Gastrocnemius medialis (tissue), 4 donors: ENCODE measurements at places on chromosomes 13 and 19. TPM values are rescaled to one million over a fixed set of nuclear protein-coding genes. Genes with fewer than 3 reads are reported as not detected.
A peak's percentile ranks its signal among the peaks of the same experiment; 100 is the strongest.

GRCh38 chr13:64925284-64925683, 2304.9 kb downstream of the PCDH9 start:
- no peaks in the 10 kb centered on the region for H3K4me1 ChIP-seq
- no peaks in the 10 kb centered on the region for H3K36me3 ChIP-seq
- no peak for DNase-seq
- H3K27ac ChIP-seq: no peak overlapping the region
- no peaks in the 10 kb centered on the region for H3K27me3 ChIP-seq
- H3K4me3 ChIP-seq: no peak overlapping the region

The ZNF208 gene
- 0.15 TPM for total RNA-seq

DNA sequence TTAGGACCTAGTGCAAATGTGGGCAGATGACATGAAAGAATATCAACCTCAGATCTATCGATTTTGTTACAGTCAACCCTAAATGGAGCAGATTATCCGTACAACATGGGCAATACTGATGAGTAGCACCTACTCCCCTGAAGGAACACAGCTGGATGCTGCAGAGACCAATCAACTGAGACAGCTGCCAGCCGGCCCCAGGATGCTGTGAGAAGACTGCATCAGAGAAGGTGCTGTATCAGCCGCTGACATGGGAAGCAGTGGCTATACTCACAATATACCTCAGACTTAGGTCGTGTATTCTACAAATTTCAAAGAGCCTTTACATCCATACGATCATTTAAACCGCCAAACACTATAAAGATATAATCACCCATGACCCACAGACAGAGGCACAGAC, 95.9 kb upstream of the FNDC3A start:
- H3K27me3 ChIP-seq: no peaks in the 10 kb centered on the region
- no peaks in the 10 kb centered on the region for H3K4me1 ChIP-seq
- no peak overlapping the region for H3K27ac ChIP-seq

DNA sequence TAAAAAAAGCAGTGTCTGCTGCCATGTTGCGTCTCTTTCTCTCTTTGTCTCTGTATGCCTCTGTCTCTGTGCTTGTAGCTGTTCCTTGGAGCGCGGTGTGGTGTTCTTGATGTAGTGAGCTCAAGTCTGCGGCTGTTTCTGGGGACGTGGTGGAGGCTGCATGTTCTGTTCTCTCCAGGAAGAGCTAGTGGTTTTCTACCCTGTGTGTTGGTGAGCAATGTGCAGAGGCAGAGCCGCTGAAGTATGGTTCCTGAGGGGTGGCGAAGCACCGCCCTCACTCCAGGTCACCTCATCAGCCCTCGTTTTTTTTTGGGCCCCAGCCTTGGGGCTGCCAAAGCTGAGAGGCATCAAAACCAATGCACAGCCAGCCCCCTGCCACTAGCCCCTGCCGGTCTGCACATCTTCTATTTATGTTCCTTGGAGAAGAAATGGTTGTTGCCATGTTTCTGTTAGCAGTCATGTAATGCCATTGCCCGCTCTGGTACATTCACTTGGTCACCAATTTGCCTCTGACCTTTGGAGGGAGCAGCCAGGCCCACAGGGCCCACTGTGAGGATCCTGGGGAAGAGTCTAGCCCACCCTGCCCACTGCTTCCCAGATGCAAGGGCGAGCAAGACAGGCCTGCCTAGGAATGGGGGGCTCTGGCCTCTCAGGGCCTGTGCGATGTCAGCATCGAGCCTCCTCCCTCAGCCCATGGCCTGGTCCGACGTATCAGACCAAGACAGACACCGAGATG, 7.2 kb downstream of the HNRNPL start:
- no peak for DNase-seq
- peaks cover 100% of the 10 kb centered on the region for H3K36me3 ChIP-seq
- H3K27me3 ChIP-seq: no peaks in the 10 kb centered on the region
- H3K27ac ChIP-seq: peak overlapping the region; percentile 97
- H3K4me3 ChIP-seq: no peak overlapping the region

DNA sequence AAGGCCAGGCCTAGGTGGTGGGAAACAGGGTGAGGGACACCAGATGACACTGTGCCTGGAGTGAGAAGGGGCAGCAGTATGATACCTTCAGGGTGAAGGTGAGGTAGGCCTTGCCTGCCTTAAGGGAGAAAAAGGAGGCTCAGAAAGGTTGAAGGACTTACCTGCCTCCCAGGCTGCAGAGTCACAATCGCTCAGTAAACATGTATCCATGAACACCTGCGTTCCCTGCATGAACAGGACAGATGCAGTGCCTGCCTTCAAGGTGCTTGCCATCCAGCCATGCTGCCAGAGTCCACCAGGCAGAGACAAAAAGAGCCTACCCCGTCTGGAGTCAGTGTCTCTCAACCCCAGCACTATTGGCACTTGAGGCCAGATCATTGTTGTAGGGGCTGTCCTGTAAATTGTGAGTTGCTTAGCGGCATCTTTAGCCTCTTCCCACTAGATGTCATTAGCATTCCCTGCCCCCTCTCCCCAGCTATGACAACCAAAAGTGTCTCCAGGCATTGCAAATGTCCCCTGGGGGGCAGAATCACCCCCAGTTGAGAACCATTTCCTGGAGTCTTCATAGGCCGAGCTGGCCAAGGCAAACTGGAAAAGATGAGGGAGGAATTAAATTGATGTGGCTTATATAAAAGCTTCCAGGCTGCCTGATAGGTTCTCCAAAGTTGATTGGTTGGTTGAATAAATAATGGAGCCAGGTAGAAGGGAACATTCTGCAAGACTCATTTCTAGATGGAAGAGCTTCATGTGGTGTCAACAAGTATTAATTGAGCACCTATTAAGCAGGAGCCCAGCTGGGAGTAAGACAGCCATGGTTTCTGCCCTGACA, 1.7 kb downstream of the MAP3K10 start:
- H3K4me3 ChIP-seq: peak overlapping the region; percentile 100
- no peak for DNase-seq
- no peak overlapping the region for H3K27ac ChIP-seq
- H3K4me1 ChIP-seq: peaks cover 19% of the 10 kb centered on the region
- H3K27me3 ChIP-seq: no peaks in the 10 kb centered on the region

DNA sequence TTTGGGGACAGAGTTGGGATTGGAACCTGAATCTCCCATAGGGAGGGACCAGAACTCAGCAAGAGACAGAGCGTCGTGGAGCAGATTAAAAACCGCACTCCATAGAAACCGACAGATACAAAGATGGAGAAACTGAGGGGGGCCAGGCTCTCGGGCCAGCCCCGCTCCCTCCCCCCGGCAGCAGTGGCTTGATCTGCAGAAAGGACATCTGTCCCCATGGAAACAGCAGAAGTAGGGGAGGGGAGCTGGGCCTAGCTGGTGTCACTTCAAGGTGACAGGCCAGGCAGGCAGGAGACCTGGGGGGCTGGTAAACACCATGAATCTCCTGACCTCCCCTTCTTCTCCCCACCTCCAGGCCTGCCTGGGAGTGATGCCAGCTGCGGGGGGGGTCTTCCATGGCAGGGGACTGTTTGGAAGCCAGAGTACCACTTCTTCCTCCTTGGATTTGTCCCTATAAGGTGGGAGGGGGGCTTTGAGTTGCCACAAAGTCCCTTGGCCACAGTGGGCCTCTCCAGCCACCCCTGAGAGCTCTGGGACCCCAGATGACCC, 10.9 kb downstream of the TMIGD2 start:
- H3K4me1 ChIP-seq: no peaks in the 10 kb centered on the region
- no peak overlapping the region for H3K27ac ChIP-seq
- no peaks in the 10 kb centered on the region for H3K36me3 ChIP-seq
- DNase-seq: no peak

- no peak for DNase-seq
- H3K4me3 ChIP-seq: no peak overlapping the region
- H3K4me1 ChIP-seq: no peaks in the 10 kb centered on the region
- no peaks in the 10 kb centered on the region for H3K36me3 ChIP-seq
- H3K27ac ChIP-seq: no peak overlapping the region
These were observed 59.6 kb downstream of the DCT start for GRCh38 chr13:94419925-94420305.

The ZNF492 gene
- total RNA-seq: not detected

The RYR1 gene
- 667 TPM for total RNA-seq

DNA sequence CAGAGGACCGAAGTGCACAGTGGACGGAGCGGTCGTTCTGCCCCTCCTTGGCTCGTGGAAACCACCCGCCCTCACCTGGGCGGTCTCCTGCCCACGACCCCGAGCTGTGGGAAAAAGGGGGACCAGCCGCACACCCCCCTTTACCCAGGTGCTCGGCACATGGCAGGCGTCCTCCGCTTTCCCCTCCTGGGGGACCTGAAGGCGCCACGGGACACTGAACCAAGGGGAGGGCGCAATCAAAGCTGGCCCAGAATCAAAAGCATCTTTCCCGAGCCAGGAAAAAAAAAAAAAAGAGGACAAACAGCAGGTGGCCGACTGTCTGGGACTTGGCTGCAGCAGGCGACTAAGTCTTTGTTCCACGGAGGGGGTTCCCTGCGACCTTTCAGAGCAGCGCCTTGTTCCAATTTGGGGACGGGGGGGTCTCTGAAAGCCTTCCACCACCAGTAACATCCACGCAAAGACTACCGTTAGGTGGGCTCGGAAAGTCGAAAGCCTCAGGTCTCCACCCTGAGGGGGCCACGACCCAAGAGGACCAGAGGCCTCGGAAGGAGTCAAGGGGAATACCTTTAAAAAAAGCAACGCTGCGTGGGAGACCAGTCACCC, 1.1 kb downstream of the MBD3 start:
- peak overlapping the region; percentile 76 for H3K4me3 ChIP-seq
- peak overlapping the region; percentile 94 for H3K27ac ChIP-seq
- H3K36me3 ChIP-seq: peaks cover 13% of the 10 kb centered on the region

DNA sequence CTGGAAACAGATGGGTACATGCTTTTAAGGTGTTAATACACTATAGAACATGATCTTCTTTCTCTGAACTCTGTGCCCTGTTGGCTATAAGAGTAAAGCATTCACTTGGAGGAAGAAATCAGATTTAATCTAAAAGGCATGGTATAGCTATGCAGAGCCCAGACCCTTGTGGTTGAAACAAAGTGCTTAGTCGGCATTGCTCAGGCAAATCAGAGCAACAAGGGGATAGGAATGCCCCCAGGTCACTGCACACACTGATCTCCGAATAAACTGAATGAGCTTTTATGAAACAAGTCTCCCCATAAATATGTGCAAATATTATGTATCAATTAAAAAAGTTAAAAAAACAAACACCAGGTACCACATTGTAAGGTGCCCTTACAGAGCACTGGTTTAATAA, 52.0 kb upstream of the RGCC start:
- no peak for DNase-seq
- no peaks in the 10 kb centered on the region for H3K27me3 ChIP-seq
- H3K27ac ChIP-seq: no peak overlapping the region

DNA sequence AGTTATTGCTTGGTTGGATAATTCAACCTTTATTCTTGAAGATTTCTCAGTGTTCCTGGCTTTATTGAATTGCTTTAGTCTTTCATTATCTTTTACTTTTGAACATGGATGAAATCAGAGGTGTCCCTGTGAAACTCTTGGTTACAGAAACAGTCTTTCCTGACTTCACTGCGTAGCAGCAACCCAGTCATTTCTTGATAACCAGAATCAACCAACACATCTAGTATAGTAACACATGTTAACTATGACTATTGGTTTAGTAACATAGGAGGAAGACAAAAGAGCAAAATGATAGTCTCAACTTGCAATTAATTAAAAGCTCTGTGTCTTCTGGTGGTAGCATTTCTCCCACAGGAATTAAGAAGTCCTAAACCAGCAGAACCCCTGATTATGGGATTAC, 393.6 kb downstream of the GPC5 start:
- H3K4me3 ChIP-seq: no peak overlapping the region
- no peak overlapping the region for H3K27ac ChIP-seq
- DNase-seq: no peak
- no peaks in the 10 kb centered on the region for H3K27me3 ChIP-seq

- peak overlapping the region; percentile 27 for H3K27ac ChIP-seq
- H3K4me3 ChIP-seq: no peak overlapping the region
- H3K36me3 ChIP-seq: no peaks in the 10 kb centered on the region
- H3K27me3 ChIP-seq: no peaks in the 10 kb centered on the region
These were observed 113.9 kb downstream of the LRCH1 start for GRCh38 chr13:46666727-46667456.

GRCh38 chr13:44854313-44855060, 134.8 kb downstream of the NUFIP1 start:
- H3K4me1 ChIP-seq: peaks cover 38% of the 10 kb centered on the region
- no peaks in the 10 kb centered on the region for H3K27me3 ChIP-seq
- no peak overlapping the region for H3K4me3 ChIP-seq
- no peaks in the 10 kb centered on the region for H3K36me3 ChIP-seq
- H3K27ac ChIP-seq: peak overlapping the region; percentile 91

The KCNRG gene
- total RNA-seq: 0.72 TPM

DNA sequence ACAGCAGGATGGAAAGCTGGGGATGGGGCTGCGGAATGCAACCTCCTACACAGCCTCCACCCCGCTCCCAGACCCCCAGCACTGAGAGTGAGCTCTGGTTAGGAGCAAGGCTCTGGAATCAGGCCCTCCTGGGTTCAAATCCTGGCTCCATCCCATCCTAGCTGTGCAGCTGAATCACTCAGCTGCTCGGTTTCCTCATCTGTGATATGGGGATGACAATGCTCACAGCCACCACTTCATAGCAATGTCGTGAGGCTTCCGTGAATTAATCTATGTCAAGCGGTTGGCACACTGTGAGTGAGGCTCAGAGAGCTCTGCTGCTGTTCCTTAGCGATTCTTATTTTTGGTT, 538 bp downstream of the ACP7 start:
- peaks cover 52% of the 10 kb centered on the region for H3K27me3 ChIP-seq
- no peaks in the 10 kb centered on the region for H3K4me1 ChIP-seq
- H3K4me3 ChIP-seq: no peak overlapping the region
- no peaks in the 10 kb centered on the region for H3K36me3 ChIP-seq
- H3K27ac ChIP-seq: no peak overlapping the region

DNA sequence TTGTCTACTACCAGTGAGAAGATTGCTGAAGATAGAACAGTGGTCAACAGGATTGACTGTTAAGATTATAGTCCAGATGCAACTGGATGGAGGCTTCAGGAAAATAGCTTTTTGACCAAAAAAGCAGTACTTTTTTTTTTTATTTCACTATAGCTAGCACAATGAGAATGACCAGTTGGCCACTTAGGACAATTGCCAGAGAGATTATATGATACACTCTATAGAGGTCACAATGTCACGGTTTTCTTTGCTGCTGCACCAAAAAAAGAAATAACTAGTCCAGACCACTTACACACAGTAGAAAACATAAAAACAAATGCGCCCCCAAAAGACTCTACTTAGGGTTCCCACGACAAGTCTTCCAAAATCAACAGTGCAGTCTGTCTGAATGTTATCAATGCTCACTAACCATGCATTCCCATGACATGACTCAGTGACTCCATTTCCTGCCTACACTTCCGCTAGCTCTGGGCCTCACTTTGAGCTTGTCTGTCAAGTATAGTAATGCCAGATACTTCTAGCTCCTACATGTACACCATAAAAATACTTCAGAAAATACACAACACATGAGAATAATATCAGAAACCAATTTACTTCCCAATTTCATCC, 209.1 kb upstream of the STARD13 start:
- peaks cover 7% of the 10 kb centered on the region for H3K4me1 ChIP-seq
- H3K36me3 ChIP-seq: no peaks in the 10 kb centered on the region
- H3K27me3 ChIP-seq: no peaks in the 10 kb centered on the region

The PSENEN gene
- 40.2 TPM for total RNA-seq

DNA sequence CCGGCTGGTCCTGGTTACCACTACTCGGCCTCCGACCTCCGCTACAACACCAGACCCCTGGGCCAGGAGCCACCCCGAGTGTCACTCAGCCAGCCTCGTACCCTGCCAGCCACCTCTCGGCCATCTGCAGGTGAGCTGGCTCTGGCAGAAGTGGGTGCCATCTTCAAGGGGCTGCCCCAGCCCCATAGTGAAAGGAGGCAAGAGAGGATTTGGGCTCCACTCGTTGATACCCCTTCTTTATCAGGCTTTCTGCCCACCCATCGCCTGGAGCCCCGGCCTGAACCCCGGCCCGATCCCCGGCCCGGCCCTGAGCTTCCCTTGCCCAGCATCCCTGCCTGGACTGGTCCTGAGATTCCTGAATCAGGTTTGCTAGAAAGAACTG, 7.1 kb downstream of the LTBP4 start:
- no peak for DNase-seq
- H3K4me3 ChIP-seq: no peak overlapping the region
